Uterus (tissue), 4 donors: ENCODE measurements at places on chromosomes 3 and 15.

- no peak for DNase-seq
These were observed 2.9 kb downstream of the TNFSF10 start for GRCh38 chr3:172520301-172520831.

- DNase-seq = no peak
These were observed 5.1 kb downstream of the SLC38A3 start for GRCh38 chr3:50210176-50210509.

- DNase-seq = no peak
These were observed 177.1 kb upstream of the ARHGEF26 start for GRCh38 chr3:153944084-153944483.

DNA sequence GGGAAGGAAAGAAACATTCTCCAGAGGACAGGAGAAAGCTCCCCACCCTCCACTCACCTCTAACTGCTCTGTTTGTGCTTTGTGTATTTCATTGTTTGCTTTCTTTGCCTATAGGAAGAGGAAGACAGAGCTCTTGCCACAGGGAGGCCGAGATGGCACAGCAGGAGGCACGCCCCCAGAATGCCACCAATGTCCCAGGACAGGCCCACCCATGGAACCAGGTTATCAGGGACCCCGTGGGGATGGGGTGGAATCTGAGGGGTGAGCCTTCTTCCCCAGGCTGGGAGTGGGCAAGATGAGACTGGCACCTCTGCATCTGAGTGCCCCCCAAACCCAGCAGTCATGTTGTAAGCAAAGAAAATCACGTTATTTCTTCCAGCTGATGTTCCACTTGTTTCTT lies 155.8 kb downstream of the TBC1D2B start:
- no peak for DNase-seq

DNA sequence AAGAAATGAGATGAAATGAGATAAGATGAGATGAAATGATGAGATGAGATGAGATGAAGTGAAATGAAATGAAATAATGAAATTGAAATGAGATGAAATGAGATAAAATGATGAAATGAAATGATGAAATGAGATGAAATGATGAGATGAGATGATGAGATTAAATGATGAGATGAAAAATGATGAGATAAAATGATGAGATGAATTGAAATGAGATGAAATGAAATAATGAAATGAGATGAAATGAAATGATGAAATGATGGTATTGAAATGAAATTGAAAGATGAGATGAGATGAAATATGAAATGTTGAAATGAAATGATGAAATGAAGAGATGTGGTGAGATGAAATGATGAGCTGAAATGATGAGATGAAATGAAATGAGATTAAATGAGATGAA lies 231.0 kb downstream of the GOLGA6L6 start:
- no peak for DNase-seq

DNA sequence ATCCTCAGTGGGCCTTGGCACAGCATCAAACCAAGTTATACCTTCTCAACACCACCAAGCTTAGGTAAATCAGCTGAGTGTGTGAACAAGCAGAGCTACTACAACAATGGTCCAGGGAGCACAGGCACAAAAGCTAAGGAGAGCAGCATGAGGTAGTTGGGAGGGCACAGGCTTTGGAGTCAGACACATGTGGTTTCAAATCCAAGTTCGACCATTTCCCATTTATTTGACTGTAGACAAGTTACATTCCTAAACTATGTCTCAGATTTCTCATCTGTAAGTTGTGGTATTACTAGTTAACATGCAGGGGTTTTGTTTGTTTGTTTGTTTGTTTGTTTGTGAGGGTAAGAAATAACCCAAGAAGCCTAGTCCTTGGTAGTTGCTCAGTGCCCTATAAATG lies 46.9 kb downstream of the MLH1 start:
- DNase-seq = no peak
